Head of caudate nucleus (tissue), 42 donors: ENCODE measurements at places on chromosomes 6 and 20.

- DNase-seq: no peak
Observed at GRCh38 chr6:53112404-53112803, 36.2 kb downstream of the GCM1 start.

GRCh38 chr20:17749978-17750721 lies 50.4 kb downstream of the BANF2 start:
- no peak for DNase-seq

GRCh38 chr20:3758566-3758965 lies 9.0 kb downstream of the ADISSP start:
- no peak for DNase-seq

DNA sequence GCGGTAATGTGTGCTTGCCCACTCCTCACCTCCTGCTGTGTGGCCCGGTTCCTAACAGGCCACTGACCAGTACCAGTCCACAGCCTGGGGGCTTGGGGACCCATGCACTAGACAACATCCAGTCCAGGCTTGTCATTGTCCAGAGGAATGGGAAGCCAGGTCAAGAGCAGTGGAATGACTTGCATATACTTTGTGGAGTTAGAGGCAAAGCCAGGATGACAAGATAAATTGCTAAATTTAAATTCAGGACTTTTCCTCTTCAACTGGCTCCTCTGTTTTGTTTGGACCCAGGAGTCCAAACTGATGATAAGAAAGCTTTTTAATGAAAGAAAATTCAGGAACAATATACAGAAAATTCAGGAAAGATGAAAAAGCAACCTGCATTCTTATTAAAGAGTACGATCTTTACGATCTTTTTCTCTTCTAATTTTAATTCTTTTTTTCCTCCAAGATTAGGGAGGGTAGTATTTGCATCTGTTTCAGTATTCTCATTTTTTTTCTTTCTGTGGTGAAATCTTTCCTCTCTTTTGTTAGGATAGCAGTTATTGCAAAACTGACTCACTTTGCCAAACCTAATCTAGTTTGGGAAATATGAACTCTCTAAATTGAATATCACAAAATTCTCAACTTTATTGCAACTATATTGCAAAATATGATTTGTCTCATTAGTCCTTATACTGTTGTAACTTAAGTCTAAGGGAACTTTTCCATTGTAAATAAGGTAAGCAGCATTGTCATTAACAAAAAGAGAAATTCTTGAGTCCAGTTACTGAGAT lies 48.2 kb downstream of the DCBLD1 start:
- DNase-seq: no peak

GRCh38 chr6:117448732-117449485 lies 23.2 kb upstream of the ROS1 start:
- no peak for DNase-seq

- DNase-seq: no peak
Observed at GRCh38 chr20:513429-513828, 30.2 kb downstream of the CSNK2A1 start.

DNA sequence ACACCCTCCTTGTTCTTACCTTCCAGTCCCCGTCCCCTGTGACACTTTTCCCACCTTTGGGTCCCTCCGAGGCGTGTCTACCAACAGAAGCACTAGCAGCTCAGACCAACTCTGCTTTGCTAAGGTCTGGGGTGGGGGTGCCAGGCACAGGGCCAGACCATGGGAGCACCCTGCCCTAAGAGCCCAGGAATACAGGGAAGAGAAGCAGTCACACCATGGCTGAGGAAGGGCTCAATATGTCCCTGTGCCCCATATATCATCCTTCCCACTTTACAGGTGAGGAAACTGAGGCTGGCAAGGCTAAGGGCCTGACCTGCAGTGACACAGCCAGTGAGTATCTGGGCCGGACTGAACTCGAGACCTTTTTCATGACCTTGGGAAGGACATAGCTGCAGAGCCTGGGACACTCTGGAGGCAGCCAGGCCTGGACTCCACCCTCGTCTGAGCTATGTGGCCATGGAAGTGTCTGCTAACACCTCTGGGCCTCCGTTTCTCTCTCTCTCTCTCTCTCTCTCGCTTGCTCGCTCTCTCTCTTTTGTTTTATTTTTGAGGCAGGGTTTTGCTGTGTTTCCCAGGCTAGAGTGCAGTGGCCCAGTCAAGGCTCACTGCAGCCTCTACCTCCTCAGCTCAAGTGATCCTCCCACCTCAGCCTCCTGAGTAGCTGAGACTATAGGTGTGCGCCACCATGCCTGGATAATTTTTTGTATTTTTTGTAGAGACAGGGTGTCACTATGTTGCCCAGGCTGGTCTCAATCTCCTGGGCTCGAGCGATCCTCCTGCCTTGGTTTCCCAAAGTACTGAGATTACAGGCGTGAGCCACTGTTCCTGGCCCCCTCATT lies 156.7 kb downstream of the GRM4 start:
- DNase-seq: no peak
